ENCODE measurements at places on chromosomes 2 and 18.

GRCh38 chr2:55976681-55977080 lies 53.1 kb upstream of the EFEMP1 start:
- DNase-seq, result no peak

DNA sequence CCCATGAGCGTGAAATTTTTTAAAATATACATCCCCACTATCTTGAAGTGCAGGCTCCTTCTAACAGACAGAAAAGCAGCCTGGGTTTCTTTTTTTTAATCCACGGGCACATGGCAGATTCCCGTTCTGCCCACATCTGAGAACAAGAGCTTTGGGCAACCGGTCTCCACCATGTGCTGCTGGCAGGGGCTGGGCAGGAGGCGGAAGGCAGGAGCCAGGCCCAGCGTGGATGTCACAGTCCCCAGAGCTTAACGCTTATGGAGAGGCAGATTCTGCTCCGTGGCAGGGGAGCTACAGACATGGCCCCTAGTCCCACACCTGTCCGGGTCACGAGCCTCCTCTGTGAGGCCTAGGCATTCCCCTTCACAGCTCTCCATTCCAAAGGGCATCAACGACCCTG lies 503.0 kb upstream of the MYT1L start:
- DNase-seq, result no peak

DNA sequence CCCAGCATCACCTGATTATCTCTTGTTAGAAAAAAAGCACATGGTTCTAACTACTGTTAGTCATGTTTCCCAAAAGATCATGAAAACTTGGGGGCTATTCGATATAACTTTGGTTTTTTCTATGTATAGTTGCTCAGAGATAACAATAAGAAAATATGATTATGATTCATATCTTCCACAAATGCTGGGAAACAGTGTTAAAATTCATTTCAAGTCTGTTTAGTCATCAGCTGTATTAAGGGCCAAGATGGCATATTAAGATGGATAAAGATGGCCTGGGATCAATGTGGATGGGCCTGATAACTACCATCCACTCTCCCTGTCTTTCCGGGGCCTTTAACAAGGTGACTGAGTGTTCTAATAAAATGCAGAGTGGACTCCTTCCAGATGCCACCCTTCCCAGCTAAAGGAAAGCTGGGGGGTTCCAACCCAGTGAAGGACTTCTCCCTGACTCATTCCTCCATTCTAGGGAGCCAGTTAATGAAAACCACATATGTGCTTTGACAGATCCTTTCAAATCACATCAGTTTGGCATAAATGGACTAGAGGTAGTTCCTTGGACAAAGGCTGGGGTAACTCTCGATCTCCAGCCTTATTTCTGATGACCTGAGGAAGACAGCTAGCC lies 221.6 kb downstream of the VAPA start:
- DNase-seq, result no peak

GRCh38 chr2:53234548-53234903 lies 533.1 kb upstream of the CHAC2 start:
- DNase-seq, result no peak

- DNase-seq, result no peak
Measured at GRCh38 chr2:63225964-63226686, 175.5 kb downstream of the OTX1 start.

GRCh38 chr2:132750606-132751005 lies 80.6 kb upstream of the LYPD1 start:
- DNase-seq, result no peak

- no peak for DNase-seq
Measured at GRCh38 chr2:157751462-157752058, 122.9 kb upstream of the ACVR1C start.

DNA sequence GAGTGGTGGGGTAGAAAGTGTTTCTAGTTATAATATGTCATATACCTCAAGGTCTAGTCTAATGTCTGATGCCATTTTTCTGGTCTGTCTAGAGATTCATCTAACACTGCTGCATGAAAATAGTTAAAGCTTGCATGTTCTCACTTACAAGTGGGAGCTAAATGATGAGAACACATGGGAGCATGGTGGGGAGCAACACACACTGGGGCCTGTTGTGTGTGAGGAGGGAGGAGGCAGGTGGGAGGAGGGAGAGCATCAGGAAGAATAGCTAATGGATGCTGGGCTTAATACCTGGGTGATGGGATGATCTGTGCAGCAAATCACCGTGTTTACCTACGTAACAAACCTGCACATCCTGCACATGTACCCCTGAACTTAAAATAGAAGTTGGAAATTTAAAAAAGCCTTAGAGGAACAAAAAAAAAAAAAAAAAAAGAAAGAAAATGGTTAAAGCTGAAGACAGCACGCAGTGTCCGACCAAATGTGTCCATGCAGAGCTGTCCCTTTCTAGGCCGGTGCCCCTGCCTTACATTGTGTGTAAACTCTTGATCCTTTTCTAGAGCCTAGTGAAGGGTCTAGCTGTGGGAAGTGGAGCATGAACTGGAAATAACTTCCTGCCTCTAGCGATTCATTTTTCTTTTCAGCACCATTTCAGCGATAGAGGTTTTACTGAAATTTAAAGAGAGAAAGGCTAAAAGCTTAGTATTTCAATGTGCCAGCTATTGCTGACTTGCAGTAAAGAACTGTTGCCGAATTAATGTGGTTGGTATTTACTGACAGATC lies 94.0 kb downstream of the FMNL2 start:
- DNase-seq, result no peak

DNA sequence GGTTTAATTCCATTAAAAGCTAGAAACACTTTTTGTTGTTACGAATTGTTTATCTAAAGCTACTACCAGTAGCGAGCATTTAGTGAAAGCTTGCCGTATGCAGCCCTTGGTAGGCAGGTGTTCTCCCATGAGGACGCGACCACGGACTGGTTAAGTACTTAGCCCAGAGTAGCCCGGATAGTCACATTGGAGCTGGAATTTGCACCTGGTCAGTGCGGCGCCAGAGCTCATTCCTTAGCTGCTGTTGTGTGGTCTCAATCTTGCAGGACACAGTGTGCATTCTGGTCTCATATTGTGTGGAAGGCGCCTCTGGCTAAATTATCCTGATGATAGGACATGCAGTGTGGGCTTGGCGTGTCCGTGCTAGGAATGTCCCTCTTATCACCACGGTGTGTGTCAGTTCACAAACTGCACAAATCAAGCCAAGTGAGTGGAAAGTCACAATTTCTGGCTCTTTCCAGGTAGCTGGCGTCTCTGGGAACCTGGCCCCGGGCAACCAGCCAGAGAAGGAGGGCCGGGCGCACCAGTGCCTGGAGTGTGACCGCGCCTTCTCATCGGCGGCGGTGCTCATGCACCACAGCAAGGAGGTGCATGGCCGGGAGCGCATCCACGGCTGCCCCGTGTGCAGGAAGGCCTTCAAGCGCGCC lies 133.3 kb downstream of the ZNF236 start:
- no peak for DNase-seq

DNA sequence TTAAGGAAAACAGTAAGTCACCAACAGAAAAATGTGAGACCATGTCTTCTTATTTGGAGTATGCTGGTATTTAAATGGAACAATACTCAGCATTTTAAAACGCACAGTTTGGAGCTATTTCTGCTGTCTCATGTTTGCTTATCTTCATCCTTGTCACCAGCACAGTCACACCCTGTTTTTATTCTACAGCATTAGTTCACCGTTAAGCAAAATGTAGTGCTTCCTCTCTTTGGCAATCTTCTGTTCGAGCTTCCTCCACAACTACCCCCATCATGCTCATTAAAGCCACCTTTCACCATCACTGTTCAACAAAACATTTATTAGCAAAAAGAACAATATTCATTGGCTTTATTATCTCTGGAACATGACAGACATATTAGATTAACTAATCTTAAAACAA lies 64.0 kb downstream of the SLC40A1 start:
- no peak for DNase-seq

DNA sequence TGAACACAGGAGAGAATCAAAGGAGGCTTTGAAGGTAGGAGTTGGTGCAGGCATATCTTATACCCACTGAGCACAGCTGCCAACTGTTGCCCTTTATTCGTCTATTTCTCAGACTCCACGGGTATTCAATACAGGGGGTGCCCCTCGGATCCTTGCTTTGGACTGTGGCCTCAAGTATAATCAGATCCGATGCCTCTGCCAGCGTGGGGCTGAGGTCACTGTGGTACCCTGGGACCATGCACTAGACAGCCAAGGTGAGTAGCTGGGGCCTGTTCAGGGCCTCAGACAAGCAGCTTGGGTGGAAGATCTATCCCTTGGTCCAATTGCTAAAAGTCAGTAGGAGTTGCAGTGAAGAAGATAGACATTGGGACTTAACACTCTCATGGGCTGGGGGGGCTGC lies 5.2 kb downstream of the CAD start:
- no peak for DNase-seq

DNA sequence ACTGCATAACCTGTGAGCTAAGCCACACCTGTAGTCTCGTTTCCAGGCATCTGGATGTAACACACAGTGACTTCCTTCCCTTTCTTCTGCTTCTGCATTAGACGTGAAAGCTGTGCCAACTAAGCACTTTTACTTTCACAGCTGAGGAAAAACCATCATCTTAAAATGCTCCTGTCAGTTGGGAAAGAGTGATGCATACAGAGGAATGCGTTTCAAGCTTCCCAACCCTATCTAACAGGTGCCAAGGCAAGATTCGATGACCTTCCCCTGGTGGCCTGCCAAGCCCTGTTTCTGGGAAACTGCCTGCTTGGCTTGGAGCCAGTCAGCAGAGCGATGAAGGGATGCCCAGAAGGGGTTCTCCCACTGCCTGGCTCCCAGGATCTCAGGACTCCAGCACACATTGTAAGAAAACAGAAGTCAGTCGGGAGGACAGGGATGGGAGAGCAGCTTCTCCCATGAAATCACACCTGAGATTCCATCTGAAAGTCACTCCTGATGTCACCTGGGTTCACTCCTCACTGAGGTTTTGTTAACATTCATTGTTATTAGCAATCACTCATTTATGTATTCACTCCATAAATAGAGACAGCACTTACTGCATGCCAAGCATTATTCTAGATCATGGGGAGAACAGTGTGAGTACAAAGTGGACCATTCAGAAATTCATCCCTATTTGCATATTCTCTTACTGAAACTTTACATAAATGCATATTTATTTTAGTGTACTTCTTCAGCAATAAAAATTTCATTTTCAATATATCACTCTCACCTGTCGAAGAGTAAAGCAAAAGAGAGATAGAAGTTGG lies 64.1 kb downstream of the DTNA start:
- no peak for DNase-seq

DNA sequence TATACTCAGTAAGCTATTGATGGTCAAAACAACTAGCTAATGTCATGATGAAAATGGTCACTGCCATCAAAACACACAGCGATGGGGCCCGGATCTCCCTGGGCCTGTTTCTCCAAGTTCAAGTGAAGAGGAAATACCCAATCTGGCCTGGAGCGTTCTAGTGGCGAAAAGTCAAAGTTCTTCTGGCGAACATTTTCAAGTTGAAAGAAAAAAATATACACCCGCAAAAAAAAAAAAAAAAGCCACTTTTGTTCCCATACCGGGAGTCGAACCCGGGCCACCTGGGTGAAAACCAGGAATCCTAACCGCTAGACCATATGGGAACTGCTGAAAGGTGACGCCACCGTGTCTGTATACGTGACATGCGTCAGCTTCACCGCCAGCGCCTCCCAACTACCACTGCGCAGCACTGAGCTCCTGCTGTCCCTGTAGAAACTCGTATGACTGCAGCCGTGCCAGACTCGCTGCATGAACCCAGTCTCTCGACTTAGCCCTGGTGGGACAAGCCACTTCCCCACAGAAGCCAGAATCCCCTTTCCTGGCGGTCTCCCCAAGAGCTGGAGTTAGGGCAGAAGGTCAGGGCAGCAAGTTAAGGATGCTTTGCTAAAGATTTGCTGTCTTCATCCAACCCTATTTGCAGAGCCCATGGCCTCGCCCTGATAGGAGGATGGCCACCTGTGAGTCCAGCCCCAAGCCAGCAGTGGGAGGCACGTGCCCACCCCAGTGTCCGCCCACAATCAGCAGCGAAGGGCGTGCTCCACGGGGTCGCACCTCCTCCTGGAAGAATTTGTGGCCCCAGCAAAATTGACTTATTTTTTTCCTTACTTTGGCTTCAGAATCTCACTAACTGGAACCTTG lies 5.6 kb upstream of the IMP4 start:
- DNase-seq, result peak; percentile 44

DNA sequence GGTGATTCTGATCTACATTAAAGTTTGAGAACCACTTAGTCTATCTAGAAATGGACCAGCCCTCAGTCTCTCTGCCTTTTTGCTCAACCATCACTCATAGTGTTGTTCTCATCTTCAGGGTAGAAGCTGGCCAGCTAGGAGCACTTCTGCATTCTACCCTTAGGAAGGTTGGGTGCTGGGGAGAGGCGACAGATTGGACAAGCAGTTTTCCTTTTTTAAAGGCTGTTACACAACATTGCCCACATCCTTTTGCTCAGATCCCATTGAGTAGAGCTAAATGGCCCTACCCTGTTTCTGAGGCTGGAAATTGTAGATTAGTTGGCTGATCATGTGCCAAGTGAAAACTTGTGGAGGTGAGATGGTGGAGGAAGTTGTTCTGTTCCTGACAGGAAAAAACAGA lies 35.6 kb downstream of the OSBPL6 start:
- DNase-seq, result no peak

GRCh38 chr2:64989982-64990614 lies 899 bp downstream of the SLC1A4 start:
- DNase-seq, result no peak

DNA sequence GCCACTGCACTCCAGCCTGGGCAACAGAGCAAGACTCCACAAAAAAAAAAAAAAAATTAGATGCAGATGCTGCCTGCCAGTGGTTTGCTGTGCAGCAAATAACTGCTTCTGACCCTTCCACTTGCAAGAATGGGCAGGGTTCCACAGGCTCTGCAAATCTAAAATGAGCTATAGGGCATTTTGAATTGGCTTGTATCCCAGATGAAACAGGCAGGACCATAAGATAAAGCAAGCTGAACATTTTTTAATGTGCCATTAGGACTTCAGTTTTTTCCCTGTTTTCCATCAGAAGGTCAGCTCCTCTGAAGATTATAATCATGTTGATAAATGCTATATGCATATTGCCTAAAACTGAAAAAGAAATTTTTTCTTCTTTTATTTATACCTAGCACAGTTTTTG lies 15.7 kb upstream of the FZD7 start:
- no peak for DNase-seq

DNA sequence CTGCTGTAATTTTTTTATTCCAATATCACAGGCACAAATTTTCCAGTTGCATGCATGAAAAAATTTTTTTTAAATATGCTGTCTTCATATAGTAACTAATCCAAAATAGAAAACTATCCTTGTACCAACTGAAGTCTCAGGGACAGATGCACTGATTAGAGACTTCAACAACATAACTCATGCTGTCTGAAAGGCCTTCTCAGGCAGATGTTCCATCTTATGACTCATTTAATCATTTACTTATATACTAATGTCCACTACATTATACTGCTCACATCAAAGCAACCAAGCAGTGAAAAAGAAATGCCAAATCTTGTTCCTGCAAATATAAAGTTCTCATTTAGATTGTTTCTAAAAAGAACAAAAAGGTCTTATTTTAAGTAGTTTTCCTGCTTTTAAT lies 53.1 kb downstream of the OLA1 start:
- DNase-seq, result no peak

- no peak for DNase-seq
Measured at GRCh38 chr2:96344011-96344410, 8.4 kb downstream of the NCAPH start.

Measured in stimulated activated CD4-positive, alpha-beta T cell treated with anti-CD3 and anti-CD28 coated beads, Interleukin-4, amount 100 ng/mL, for 4 hours (primary cell).